GM20000 (cell line): ENCODE measurements at places on chromosomes 11 and 22.
A peak's percentile ranks its signal among the peaks of the same experiment; 100 is the strongest.

GRCh38 chr11:8541448-8541847, 52.6 kb downstream of the STK33 start:
- no peak for DNase-seq

DNA sequence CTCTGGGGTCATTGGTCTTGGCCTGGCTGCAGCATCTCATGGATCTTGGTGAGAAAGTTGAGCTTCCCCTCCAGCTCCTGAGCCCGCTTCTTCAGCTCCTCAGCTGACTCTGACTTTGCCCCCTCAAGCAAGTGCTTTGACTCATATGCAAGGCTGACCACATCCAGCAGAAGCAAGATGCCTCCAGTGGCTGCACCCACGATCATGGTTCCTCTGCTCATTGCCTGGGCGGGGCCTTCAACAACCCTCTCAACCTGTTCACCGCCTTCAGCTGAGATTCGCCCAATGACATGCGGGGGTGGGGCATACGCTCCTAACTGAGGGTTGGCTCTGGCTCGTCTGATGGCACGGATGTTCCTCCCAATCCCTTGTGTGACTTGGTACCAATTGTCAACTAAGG, 11.9 kb downstream of the APOL2 start:
- no peak for DNase-seq

GRCh38 chr11:12029738-12030363, 21.4 kb upstream of the DKK3 start:
- no peak for DNase-seq

DNA sequence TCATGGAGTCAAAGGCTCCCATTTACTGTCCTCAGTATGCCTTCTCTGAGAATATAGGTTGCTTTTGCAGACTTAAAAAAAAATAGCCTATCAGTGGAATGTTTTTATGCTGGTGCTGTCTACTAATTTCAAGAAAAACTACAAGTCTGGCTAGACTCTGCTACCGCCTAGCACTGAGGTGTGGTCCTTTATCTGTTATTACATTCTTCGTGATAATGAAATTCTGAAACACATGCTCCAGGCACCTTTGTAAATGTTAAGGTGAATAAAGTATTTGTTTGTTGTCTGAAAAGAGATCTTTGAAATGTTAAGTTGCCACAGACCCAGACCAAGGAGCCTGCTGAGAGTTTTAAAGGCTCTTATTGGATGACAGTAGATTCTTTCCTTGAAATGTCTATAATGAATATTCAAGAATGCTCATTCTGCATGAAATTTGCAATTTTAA, 95.3 kb downstream of the DBX1 start:
- no peak for DNase-seq

GRCh38 chr11:47979378-47980087, 826 bp upstream of the PTPRJ start:
- DNase-seq = peak; percentile 46

DNA sequence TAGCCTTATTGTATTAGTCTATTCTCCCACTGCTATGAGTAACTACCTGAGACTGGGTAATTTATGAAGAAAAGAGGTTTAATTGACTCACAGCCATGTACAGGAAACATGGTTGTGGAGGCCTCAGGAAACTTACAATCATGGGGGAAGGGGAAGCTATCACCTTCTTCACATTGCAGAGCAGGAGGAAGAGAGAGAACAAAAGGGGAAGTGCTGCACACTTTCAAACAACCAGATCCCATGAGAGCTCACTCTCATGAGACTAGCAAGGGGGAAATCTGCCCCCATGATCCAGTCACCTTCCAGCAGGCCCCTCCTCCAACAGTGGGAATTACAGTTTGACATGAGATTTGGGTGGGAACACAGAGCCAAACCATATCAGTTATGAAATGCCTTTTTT, 179.4 kb downstream of the ARHGAP42 start:
- DNase-seq = no peak

DNA sequence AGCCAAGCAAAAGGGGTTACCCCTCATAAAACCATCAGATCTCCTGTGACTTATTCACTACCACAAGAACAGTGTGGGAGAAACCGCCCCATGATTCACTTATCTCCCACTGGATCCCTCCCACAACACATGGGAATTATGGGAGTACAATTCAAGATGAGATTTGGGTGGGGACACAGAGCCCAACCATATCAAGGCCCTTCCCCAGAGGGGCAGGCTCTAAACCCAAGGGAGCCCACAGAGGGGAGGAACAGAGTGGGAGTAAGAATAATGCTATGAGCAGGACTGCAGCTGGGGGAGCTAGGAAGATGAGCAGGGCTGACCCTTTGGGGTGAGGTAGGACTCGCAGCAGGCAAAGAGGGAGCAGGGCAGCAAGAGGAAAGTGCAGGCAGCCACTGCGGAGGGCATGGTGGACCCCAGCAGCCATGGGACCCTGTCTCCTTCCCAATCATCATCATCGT, 59.3 kb downstream of the CD82 start:
- no peak for DNase-seq

- DNase-seq = no peak
Measured at GRCh38 chr11:69981119-69981784, 96.9 kb upstream of the ANO1 start.

DNA sequence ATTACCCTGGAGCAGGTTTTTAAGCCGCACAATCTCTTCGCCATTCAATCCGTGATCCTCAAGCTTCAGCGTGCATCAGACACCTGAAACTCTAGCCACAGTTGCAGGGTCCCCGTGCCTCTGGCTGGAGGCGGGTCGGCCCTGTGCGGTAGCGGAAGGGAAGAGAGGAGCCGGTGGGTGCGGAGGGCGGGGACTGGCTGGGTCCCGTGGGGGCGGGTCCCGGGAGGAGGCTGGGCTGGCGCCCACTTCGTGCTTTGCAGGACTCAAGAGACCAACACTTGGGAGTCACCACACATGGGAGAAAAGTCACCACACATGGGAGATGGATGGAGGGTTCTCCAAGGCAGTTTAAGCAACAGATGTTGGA, 772 bp downstream of the C22orf15 start:
- no peak for DNase-seq

- no peak for DNase-seq
Measured at GRCh38 chr22:30270832-30271231, 4.2 kb upstream of the OSM start.

DNA sequence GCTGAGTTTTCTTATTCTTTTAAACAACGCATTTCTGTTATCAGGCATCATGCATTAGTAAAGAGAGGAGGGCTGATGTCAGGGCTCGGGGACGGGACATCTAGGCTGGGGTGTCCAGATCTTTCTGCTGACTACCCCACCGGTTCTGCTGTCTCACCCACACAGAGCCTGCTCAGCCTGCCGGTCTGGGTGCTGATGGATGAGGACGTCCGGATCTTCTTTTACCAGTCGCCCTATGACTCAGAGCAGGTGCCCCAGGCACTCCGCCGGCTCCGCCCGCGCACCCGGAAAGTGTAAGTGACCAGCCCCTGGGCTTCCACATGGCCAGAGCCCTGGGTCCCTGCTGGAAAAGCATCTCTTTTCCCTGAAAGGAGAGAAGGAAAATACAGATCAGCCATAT, 9.4 kb downstream of the NCF4 start:
- DNase-seq = no peak

GRCh38 chr11:34566736-34567135, 53.1 kb upstream of the ELF5 start:
- no peak for DNase-seq

DNA sequence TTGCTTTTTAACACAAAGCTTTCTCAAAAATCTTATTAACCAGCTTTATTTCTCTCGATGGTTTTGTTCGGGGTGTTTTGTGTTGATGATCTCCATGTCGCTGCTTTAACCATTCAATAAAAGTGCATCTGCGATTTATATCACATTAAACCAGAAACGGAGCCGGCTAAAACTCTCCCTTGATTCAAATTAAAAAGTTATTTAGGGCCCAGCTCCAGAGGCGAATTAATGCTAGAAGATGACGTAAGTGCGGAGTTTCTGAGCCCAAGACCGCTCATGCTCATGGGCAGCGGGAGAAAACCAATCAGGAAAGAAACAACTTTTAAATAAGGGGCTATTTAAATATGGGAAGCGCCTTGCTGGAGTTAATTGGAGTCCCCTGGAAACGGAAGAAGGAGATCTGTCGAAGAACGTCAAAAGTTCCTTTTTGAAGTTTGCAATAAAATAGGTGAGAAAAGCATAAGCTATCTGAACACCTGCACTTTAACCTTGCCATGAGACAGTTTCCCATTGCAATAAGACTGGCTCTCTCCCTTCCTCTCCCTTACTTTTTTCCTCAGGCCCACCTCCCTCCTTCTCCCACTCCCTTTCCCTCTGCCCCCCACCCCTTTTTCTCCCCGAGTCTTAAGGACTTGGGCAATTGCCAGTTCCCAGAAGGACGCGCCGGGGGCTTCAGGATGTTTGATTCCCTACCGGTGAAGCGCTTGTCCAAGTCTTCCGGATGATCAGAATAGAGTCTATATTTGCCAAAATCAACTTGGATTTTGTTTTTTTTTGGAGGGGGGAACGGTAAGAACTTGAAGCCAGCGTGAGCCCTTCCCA, 1.9 kb upstream of the DBX1 start:
- no peak for DNase-seq

DNA sequence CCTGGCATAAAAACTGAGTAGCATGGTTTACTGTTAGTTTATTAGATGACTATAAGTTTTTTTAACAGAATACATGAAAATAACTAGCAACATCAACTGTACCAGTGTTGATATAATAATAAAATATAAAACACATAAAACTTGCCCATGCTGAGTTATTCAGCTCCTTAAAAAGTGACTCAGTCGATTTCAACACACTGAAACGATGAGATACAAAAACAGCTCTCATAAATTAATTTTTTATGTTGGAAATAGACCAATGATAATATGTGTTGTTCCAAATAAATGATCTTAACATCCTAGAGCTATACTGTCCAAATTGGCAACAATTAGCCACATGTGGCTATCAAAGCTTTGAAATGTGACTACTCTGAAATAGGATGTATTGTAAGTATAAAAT, 15.9 kb downstream of the PDGFD start:
- no peak for DNase-seq
